ENCODE measurements at places on chromosomes 2 and 18.

DNA sequence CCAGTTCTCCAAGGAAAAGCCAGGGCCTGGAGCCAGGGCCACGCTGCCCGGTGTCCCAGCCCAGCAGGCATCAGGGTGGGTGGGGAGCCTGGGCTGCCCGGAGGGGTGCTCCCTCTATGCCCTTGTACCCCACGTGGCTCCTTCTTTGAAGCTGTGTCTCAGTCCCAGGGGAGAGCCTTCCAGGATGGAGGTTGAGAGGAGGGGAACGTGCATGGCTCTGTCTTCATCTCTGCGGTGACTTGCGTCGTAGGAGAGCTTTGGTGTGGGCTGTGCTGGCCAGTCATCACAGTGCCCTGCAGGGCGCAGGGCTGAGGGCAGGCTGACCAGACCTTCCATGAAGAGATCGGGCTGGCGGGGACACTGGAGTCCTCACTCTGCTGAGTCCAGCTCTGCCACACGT lies 197.2 kb downstream of the LDLRAD4 start:
- no peak for DNase-seq

DNA sequence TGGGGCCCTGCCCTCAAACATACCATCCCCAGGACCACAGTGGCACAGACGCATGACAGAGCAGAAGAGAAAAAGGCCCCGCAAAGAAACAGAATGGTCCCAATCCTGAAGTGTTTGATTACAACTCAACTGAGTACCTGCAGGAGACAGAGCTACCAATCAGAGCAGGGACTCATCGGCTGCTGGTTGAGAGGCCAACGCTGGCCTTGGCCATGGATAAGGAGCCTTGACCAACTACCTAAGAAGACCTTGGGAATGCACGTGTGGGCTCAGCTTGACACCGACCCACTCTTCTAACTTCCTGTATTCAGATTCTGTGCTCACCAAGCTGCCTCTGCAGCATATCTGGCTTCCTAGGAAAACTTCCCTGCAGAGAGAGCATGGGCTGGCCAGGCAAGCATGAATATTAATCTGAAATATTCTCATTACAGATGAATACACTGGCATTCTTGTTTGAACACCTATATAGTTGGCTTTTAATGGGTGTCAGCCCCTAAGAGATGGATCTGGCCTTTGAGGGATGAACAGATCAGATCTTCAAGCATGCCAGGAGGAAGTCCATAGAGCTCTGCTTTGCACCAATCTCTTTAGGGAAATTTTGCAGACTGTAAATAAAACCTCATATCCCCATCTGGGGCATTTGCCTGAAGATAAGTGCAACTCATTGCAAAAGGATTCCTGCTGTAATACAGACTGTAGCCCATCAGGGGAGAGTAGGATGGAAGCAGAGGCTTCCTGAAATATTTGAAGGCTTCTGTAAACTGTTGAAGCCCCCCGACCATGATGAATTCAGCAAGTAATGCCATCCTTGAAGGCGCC lies 135.4 kb downstream of the BCL2 start:
- no peak for DNase-seq

GRCh38 chr2:189092936-189093335 lies 86.6 kb downstream of the COL5A2 start:
- DNase-seq: no peak

DNA sequence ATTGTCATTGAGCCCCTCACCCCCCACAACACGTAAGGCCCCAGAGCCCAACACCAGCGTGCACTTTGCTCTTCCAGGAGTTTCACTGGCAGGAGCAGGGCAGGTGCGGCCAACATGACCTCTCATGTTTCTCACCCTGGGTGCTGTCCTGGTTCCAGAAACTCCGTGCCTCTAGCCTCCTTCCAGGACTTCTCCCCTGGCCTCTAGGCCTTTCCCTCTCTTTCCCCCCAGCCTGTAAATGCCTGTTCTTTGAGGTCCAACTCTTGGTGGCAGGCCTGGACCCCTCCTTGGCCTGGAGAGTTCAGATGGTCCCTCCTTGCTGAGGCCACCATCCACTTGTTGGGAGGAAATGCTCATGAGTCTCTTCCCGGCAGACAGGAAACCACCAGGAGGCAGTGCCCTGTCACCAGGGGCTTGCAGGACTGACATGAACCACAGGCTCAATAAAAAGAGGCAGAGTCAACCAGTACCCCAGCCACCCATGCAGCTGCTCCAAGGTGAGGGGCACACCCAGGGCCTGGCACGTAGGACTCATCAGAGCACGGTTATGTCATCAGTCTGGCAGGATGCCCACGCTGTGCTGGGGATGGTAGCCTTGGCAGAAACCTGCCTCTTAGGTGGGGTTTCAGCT lies 1.5 kb downstream of the MALL start:
- no peak for DNase-seq

Measured in stimulated activated naive CD4-positive, alpha-beta T cell (primary cell).